M059J (cell line): ENCODE measurements at places on chromosomes 2 and 18. TPM values are rescaled to one million over a fixed set of nuclear protein-coding genes. Genes with fewer than 3 reads are reported as not detected.

AKAIN1 gene
- not detected in 2 replicates for total RNA-seq

MXD1 gene
- total RNA-seq = 2.1 and 5.0 TPM in 2 replicates

SNTG2 gene
- not detected in 2 replicates for total RNA-seq

NEUROD1 gene
- total RNA-seq = 0.44 TPM in 1 of 2 replicates, not detected in the other

MARCHF4 gene
- total RNA-seq = 5.0 and 6.5 TPM in 2 replicates

CAPN14 gene
- total RNA-seq = 0.30 and 1.0 TPM in 2 replicates

ADGRF3 gene
- 0.10 and 0.12 TPM in 2 replicates for total RNA-seq

TMEM169 gene
- total RNA-seq = 1.3 TPM in 1 of 2 replicates, not detected in the other

CD207 gene
- not detected in 2 replicates for total RNA-seq

ASIC4 gene
- 0.02 and 0.10 TPM in 2 replicates for total RNA-seq

AQP12A gene
- total RNA-seq = not detected in 2 replicates

CRYBA2 gene
- 0.17 TPM in 1 of 2 replicates, not detected in the other for total RNA-seq

GBX2 gene
- total RNA-seq = 0.96 and 6.6 TPM in 2 replicates
